ENCODE measurements at places on chromosomes 2 and 18.

GRCh38 chr2:144550911-144551310 is 31.0 kb upstream of the ZEB2 start:
- no peak for ATAC-seq

DNA sequence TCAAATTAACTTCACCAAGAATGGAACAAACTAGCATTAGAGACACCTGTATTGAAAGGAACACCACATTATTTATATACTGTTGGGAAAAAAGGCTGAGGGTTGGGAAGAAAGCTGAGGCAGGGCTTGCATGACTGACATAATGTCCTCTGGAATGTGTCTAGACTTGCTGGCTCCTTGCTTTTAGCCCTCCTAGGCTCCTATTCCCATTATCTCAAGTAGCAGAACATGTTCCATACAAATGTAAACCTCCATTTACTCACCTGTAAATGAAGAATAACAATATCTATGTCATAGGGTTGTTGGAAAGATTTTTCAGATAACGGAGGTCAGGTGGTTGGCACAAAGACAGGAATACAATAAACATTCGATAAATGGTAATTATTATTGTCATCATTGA is 976 bp upstream of the ACADL start:
- no peak for ATAC-seq

GRCh38 chr2:33267756-33268155 is 208.7 kb upstream of the RASGRP3 start:
- ATAC-seq, result no peak

DNA sequence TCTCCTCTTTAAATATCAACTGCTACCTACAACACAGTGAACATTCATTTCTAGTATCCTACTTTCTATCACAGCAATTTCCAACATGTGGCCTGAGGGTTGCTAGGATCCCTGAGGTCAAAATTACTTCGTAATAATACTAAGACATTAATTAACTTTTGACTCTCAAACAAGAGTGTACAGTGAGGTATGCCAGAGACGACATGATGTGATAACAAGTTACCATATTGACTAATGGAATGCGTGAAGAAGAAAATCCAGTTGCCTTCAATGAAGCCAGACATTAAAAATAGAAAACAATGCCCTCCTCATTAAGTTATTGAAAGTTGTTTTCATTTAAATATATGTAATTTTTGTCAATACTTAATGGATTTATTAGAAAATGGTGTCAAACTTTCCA is 13.1 kb downstream of the ORC2 start:
- no peak for ATAC-seq

GRCh38 chr2:157596992-157597681 is 31.5 kb downstream of the ACVR1C start:
- ATAC-seq, result peak; percentile 57
